SK-N-SH (cell line): ENCODE measurements at places on chromosomes 16 and 17. TPM values are rescaled to one million over a fixed set of nuclear protein-coding genes. Genes with fewer than 3 reads are reported as not detected.
A peak's percentile ranks its signal among the peaks of the same experiment; 100 is the strongest.

CTRB1 gene
- not detected in 2 replicates for polyA plus RNA-seq

KRTAP4-4 gene
- not detected in 2 replicates for polyA plus RNA-seq

CES5A gene
- polyA plus RNA-seq, result not detected in 2 replicates

KRTAP4-1 gene
- not detected in 2 replicates for polyA plus RNA-seq

G6PC1 gene
- not detected in 2 replicates for polyA plus RNA-seq

CTCF gene
- 18.8 and 19.6 TPM in 2 replicates for polyA plus RNA-seq

DNA sequence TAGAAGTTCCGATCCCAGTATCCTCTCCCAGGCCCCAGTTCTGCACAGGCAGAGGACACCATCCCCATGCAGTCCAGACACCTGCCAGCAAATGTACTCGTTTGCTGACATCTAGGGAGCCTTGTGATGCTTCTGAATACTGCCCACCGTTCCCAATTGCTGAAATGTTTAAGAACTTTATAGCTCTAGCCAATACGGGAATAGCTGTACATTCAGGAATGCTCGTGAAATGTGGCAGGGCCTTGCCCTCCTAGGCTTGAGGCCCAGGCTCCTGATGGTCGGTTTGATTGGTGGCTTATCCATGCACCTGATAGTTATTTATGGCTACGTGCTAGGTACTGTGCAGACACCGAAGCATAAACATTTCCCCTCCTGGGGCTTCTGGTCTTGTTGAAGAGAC, 255.5 kb downstream of the PRKCA start:
- no peak overlapping the region for H3K27ac ChIP-seq
- H3K27me3 ChIP-seq, result no peaks in the 10 kb centered on the region
- no peaks in the 10 kb centered on the region for H3K36me3 ChIP-seq

DNA sequence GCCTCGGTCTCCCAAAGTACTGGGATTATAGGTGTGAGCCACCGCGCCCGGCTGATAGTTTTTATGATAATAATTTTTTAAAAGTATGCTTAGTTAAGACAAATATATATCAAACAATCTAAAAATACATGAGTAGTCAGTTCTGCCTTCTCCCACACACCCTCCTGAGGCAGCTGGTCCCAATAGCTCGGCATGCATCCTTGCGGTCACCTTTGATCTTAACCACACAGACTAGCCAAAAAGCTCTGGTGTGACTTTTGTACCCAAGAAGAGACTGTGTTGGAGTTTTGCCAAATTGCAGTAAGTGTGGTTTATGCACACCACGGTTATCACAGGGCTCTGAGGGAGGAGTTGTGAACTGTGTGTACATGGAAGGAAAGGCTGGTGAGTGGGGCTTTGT, 25.6 kb downstream of the ATP6V0A1 start:
- H3K4me3 ChIP-seq, result no peak overlapping the region
- no peaks in the 10 kb centered on the region for H3K27me3 ChIP-seq
- H3K4me1 ChIP-seq, result no peaks in the 10 kb centered on the region
- H3K36me3 ChIP-seq, result peaks cover 36% of the 10 kb centered on the region

DNA sequence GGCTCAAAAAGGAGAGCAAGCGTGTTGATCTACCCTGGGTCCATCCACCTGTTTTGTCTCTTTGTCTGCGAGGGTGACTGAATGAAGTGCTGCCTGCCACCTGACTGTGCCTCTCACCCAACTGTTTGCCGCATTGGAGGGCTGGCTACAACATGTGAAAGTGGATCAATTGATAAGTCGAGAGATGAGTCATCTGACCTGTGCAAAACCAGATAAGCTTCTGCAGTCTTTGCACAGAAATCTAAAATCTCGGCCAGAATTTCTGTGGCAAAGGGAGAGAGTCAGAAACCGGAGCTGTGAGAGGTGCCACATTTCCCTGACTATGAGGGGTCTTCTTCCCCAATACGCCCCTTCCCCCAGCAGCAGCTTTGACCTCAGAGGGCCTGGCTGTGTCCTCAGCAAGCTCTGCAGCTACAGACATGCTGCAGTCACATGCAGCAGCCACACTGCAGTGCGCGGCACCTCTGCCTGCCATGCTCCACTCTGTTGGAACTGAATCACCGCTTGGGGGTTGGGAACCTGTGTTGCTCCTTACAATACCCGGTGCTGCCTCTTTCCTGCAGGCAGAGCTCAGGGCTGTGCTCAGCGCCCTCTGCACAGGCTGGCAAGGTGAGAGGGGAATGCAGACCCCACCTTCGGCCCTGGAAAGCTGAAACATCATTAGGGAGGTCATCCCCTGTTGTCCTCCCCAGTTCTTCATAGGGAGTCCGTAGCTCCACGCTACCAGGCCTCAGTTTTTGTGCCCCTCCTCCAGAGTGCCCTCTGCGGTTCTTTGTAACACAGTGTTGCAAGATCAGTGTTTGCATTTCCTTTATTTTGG, 16.2 kb upstream of the HAS3 start:
- DNase-seq, result peak; percentile 64
- H3K27ac ChIP-seq, result peak overlapping the region; percentile 58
- H3K4me3 ChIP-seq, result no peak overlapping the region
- H3K27me3 ChIP-seq, result no peaks in the 10 kb centered on the region

GRCh38 chr17:27525836-27526603, 69.8 kb downstream of the KSR1 start:
- no peaks in the 10 kb centered on the region for H3K36me3 ChIP-seq
- H3K27me3 ChIP-seq, result no peaks in the 10 kb centered on the region
- H3K4me3 ChIP-seq, result no peak overlapping the region
- peaks cover 6% of the 10 kb centered on the region; the same call in 1 of the 2 replicates for H3K4me1 ChIP-seq

DNA sequence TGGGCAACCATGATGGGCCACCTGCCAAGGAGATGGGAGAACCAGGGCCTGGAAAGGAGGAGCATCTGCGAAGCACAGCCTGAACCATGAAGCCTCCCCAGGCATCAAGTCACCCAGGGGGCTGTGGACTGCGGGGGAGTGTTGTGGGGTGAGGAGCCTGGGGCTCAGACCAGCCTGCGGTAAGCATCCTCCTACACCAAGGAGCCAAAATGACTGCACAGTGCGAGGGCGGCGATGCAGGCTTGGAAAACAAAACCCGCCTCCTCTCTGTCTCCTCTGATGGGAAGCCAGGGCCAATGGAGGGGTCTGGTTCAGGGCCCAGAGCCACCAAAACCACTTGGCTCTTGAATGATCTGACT, 18.1 kb upstream of the MAF start:
- DNase-seq, result no peak
- no peaks in the 10 kb centered on the region for H3K27me3 ChIP-seq
- H3K27ac ChIP-seq, result no peak overlapping the region
- H3K4me3 ChIP-seq, result no peak overlapping the region
- H3K4me1 ChIP-seq, result no peaks in the 10 kb centered on the region; the same call in 1 of the 2 replicates

- H3K27ac ChIP-seq, result no peak overlapping the region; the same call in 1 of the 2 replicates
- DNase-seq, result peak; percentile 89
- no peaks in the 10 kb centered on the region for H3K27me3 ChIP-seq
- H3K36me3 ChIP-seq, result peaks cover 16% of the 10 kb centered on the region; the same call in 1 of the 2 replicates
Observed at GRCh38 chr17:42405963-42406495, 17.0 kb downstream of the CAVIN1 start.

DNA sequence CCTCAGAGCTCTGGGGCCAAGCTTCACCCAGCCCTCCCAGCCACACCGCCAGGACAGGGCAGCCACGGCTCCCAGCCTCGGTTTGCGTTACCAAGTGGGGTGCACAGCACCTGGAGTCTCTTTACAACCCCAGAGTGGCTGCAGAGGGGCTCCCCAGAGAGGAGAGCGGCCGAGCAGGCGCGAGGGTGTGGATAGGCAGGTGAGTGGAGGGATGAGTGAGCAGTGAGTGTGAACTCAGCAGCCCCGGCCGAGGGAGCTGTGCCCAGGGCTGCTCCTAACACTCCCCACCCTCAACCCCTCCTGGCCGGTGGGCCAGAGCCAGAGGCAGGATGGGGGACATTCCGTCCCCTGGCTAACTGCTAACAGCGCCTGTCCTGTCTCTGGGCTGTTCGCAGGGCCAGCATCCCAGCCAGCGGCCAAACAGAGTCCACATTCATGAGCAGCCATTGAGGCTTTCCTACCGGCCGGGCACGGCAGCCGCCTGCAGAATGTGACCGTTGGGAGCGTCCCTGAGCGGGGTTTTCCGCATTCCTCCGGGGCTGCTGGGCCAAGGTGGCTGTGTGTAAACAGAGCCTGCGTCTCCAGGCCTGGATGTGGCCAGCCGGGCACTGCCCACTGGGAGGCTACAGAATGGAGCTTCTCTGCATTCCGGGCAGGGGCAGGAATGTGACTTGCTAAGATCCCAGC, 5.3 kb downstream of the ZNF469 start:
- peaks cover 16% of the 10 kb centered on the region; the same call in 1 of the 2 replicates for H3K4me1 ChIP-seq
- no peaks in the 10 kb centered on the region; the same call in 1 of the 2 replicates for H3K36me3 ChIP-seq
- no peak overlapping the region for H3K4me3 ChIP-seq
- no peaks in the 10 kb centered on the region for H3K27me3 ChIP-seq

DNA sequence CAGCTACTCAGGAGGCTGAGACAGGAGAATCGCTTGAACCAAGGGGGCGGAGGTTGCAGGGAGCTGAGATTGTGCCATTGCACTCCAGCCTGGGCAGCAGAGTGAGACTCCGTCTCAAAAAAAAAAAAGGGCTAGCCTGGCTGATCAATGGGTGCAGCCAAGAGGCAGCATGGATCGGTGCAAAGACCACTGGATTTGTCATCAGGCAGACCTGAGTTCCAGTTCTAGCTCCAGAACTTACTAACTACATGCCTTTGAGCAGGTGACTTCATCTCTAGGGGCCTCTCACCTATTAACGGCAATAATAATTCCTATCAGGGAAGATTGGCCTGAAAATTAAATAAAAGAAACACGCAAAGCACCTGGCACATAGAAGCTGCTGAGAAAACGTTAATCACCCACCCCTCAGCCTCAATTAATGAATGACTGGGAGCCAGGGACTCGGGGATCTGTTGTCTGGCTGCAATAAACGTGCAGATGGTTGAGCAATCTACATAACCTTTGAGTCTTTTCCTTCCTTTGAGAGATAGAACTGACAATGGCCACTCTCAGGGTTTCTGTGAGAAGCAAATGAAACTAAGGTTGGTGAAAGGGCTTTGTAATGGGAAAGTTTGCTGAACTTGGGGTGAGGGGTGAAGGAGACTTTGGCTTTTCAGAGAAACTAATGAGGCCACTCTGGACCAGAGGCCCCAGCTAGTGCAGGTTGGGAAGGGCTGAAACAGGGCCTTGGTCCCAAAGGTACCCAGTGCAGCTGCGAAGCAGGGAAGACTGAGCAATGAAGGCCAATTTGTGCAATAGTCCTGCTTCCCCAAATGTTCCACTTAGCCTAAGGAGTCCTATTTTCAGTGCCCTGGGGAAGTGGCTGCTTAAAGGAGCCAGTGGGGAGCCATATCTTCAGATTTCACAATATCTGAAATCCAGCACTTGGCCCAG, 7.6 kb downstream of the SEZ6L2 start:
- no peaks in the 10 kb centered on the region; the same call in 1 of the 2 replicates for H3K4me1 ChIP-seq
- H3K36me3 ChIP-seq, result peaks cover 5% of the 10 kb centered on the region
- DNase-seq, result no peak
- H3K27ac ChIP-seq, result no peak overlapping the region
- H3K4me3 ChIP-seq, result no peak overlapping the region
- H3K27me3 ChIP-seq, result no peaks in the 10 kb centered on the region

GRCh38 chr17:16906680-16907079, 65.2 kb downstream of the TNFRSF13B start:
- DNase-seq, result no peak
- no peaks in the 10 kb centered on the region for H3K36me3 ChIP-seq
- no peak overlapping the region for H3K27ac ChIP-seq

DNA sequence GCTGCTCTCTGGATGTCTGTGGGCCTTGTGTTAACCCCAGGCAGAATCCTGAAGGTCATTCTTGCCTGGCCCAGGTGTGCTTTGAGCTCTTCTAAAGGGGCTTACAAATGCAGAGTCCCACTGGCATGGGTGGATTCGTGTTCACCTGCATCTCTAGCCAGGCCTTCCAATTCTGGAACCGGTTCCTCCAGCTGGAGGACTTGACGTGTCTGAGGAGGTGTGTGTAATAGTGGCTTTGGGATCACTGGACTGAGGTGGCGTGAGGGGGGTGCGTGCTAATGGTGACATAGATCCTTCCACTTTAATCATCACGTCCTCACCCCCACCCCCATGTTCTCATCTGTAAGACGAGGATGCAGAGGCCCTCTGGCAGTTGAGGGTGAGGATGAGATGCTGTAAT, 4.8 kb downstream of the GSE1 start:
- no peaks in the 10 kb centered on the region for H3K36me3 ChIP-seq
- no peak overlapping the region for H3K4me3 ChIP-seq
- no peaks in the 10 kb centered on the region for H3K27me3 ChIP-seq
- peaks cover 9% of the 10 kb centered on the region for H3K4me1 ChIP-seq

GRCh38 chr17:49018748-49019147, 21.6 kb downstream of the IGF2BP1 start:
- no peak overlapping the region for H3K27ac ChIP-seq
- H3K36me3 ChIP-seq, result no peaks in the 10 kb centered on the region
- H3K27me3 ChIP-seq, result peaks cover 79% of the 10 kb centered on the region

- no peak for DNase-seq
- peaks cover 2% of the 10 kb centered on the region for H3K36me3 ChIP-seq
- no peak overlapping the region for H3K4me3 ChIP-seq
- peaks cover 6% of the 10 kb centered on the region; the same call in 1 of the 2 replicates for H3K4me1 ChIP-seq
- peak overlapping the region; percentile 100 for H3K27ac ChIP-seq
Observed at GRCh38 chr17:1718362-1719165, 5.9 kb upstream of the WDR81 start.

DNA sequence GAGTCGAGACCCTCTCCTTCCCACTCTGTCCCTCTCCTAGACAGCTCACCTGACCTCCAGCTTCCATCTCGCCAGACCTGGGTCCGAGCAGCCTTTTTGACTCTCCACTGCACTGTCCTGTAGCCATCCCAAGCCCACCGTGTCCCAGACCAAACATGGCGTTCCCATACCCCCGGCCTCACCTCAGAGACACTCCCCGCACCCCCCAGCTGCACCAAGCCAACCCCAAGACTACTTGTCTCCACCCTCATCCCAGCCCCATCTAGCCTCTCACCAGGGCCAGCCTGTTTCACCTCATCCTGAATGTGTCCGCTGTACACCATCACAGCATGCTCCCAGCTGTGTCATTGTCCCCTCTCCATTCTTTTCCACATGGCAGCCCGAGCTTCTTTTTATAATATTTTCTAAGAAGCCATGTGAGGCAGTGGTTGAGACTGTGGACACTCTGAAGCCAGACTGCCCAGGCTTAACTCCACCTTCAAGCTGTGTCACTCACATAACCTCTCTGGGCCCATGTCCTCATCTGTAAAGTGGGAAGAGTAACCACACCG, 1.5 kb downstream of the MYO15A start:
- no peak for DNase-seq
- no peak overlapping the region for H3K4me3 ChIP-seq
- H3K36me3 ChIP-seq, result no peaks in the 10 kb centered on the region
- no peaks in the 10 kb centered on the region for H3K4me1 ChIP-seq
- no peaks in the 10 kb centered on the region for H3K27me3 ChIP-seq
- H3K27ac ChIP-seq, result no peak overlapping the region
